ENCODE measurements at places on chromosomes 7 and 10.

GRCh38 chr10:119355930-119356329 is 148.6 kb downstream of the GRK5 start:
- no peak for DNase-seq

DNA sequence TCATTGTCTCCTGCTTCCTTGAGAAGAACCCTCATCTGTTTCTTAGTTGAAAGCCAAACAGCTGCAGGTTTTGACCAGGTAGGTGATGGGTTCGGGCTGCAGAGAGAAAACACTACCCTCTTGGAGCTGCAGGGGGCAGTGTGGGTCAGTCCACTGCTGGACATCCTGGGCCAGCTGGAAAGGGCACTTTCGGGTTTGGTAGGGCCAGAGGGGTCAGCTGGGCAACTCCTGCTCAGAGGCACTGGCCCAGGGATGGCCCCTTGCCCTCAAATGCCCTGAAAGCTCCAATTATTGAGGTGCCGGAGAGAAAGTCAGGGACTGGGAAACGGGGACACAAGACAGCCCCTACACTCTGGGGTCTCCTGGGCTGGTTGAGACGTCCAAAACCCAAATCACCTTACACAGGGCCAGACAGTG is 90.7 kb downstream of the MKI67 start:
- DNase-seq = peak; percentile 54

GRCh38 chr10:95833042-95833610 is 74.6 kb upstream of the CC2D2B start:
- DNase-seq = no peak

- DNase-seq = no peak
Observed at GRCh38 chr10:67770537-67770936, 67.5 kb downstream of the DNAJC12 start.

- DNase-seq = no peak
Observed at GRCh38 chr10:56632537-56632936, 271.5 kb upstream of the ZWINT start.

DNA sequence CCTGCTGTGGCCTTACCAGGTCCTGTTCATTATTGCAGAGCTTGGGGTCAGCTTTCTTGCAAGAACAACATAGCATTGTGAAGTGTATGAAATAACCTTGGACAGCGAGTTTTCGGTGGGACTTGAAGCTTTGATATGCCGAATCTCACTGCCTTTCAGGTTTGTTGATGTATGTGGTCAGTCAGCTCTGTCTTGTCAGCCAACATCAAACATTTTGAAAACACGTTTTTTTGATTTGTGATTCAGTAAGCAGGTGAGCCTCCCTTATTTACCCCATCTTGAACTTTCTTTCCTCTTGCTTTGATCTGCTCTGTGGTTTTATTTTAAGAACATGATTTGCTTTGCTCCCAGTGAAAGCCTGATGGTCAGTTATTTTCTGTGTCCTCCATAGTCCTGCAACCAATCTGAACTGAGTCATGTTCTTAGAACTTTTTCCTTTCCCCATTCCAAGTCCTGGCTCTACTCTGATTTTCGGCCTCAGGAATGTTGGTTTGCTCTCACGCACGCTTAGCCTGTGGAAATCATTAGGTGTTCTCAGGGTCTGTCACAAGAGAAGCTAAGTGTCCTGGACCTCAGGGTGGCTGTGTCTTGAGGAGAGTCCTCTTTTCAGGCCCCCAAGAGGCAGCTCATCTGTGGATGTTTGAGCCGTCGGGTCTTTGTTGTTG is 8.7 kb downstream of the WBP1L start:
- no peak for DNase-seq

DNA sequence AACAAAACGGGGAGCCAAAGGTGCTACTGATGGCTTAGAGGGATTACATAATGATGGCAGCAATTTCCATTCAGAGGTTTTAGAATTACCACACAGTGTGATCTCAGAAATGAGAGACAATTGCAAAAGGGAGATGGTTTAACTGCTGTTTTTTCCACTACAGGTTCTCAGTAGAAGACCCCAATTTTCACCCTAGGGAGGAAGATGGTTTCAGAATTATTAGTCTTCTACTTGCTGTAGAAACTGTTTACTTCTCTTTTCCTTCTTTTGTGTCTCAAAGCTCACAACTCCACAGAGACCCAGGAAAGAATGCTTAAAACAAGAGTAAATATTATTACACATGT is 226.5 kb downstream of the INHBA start:
- no peak for DNase-seq

All from stimulated activated CD8-positive, alpha-beta memory T cell treated with anti-CD3 and anti-CD28 coated beads, Interleukin-4, amount 100 ng/mL, for 4 hours (primary cell).